ENCODE measurements at places on chromosomes 3 and 15. TPM values are rescaled to one million over a fixed set of nuclear protein-coding genes. Genes with fewer than 3 reads are reported as not detected.

DNA sequence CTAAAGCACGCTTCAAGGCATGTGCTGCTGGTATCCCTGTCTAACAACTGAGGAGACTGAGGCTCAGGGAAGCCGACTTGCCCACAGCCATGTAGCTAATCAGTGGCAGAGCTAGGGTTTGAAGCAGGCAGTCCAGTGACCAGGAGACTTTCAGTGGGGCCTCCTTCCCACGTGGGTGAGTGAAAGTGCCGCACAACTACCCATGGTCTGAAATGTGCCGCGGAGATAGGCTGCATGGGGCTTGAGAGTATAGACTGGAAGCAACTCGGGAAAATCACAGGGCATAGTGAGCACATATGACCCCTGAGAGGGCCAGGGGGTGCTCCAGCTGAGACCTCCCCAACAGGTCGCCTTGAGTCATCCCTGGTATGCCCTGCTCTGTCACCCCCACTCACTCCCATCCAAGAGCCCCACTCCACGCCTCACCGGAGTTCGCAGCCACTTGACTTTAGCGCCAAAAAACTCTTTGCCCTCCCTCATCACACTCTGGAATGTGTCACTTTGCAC, 19.1 kb downstream of the FAM174B start:
- H3K4me3 ChIP-seq = no peak overlapping the region
- no peaks in the 10 kb centered on the region for H3K36me3 ChIP-seq
- H3K27ac ChIP-seq = no peak overlapping the region

Gene MST1R
- total RNA-seq = 1.8 TPM

Gene KLHDC8B
- 106 TPM for total RNA-seq

DNA sequence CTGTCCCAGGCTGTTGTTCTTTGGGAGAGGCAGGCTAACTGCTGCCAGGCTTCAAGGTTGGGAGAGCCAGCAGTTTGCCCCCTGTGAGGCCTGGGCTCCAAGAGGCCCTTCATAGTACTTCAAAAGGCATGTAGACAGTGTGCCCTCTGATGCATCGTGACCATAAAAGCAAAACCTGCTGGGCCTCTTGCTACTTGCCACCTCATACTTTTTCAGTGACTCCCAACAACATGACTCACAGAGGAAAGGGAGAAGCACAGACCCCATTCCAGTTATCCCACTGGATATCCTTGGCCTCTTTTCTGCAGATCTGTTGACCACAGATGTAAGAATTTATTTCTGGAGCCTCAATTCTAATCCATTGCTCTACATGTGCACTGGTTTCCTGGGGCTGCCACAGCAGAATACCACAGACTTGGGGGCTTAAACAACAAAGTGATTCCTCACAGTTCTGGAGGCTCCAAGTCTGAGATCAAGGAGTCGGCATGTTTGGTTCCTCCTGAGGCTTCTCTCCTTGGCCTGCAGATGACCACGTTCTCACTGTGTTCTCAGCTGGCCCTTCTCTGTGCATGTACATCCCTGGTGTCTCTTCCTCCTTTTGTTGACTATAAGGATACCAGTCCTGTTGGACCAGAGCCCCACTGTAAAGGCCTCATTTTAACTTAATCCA, 8.9 kb upstream of the NSMCE3 start:
- H3K4me3 ChIP-seq = no peak overlapping the region
- H3K27me3 ChIP-seq = no peaks in the 10 kb centered on the region
- H3K27ac ChIP-seq = no peak overlapping the region
- no peak for DNase-seq
- no peaks in the 10 kb centered on the region for H3K36me3 ChIP-seq

Gene NT5DC2
- 27.7 TPM for total RNA-seq

Gene FBLN2
- total RNA-seq = 63.8 TPM

Data from heart right ventricle (tissue), 16 donors.